ENCODE measurements at places on chromosomes 7 and 10.
A peak's percentile ranks its signal among the peaks of the same experiment; 100 is the strongest.

- no peak for DNase-seq
Measured at GRCh38 chr10:124073978-124074377, 19.4 kb downstream of the CHST15 start.

GRCh38 chr7:113731571-113731970 lies 187.2 kb downstream of the PPP1R3A start:
- no peak for DNase-seq

DNA sequence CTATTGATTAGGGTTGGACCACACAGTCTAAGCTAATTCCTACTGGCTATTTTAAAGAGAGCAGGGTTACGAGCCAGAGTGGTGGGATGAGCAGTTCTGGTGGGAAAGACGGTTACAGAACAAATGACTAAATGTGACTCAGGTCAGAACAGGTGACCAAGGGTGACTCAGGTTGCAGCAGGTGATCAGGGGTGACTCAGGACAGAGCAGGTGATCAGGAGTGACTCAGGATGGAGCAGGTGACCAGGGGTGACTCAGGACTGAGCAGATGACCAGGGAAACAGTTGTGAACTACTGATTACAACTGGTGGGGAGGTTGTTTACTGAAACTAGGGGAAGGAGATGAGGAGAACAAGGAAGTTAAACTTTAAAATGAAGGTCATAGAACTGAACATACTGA lies 366.3 kb downstream of the ABCA13 start:
- DNase-seq, result no peak

DNA sequence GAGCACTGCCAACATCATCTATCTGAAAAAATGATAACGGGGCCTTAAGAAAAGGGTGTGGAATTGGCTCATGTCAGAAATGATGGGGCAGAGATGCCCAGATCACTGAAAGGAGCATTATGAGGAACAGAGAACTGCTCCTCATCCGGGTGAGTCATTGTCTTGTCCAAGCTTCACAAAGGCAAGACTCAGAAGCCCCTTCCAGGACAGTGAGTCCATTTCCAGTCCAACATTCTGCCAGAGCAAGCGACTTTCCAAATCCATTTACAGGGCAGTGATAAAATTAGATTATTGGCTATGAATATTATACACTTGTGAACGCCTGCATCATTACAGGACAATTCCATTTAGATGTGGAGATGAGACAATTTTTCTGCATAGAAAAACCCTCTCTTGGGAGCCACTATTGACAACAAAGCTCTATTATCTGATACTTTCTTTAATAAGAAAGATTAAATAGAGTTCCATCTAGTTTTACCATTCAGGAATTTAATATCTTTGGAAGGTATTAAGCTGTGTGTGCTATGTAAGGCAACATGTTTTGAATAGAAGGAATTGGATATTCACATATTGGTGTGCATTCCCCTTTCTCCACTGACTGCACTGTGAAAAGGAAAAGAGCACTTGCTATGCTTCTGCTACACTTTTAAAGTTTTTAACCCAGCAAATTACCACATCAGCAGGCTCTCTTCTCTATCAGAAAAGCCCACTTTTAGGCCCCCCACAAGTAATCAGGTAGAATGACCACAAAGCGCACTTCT lies 159.6 kb downstream of the NRP1 start:
- no peak for DNase-seq

GRCh38 chr10:58575491-58575890 lies 62.8 kb downstream of the BICC1 start:
- DNase-seq, result peak; percentile 27

DNA sequence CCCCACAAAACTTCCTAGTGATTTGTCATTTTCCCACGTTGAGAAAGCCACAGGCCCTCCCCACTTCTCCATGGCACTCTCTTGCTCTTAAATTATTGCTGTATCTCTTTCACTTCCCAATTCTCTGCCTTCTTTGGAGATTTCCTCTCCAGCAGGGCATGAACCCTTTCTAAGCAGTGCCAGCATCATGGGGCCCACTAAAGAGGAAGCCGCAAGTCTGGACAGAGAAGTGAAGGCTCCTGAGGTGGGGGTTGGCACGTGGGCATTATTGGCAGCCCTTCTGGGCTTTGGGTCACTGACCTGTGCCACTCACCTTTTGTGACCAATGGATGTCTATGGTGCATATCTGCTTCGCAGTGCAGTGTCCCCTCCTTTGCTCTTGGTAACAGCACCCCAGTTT lies 97.7 kb upstream of the TCF7L2 start:
- no peak for DNase-seq
